ENCODE measurements at places on chromosomes 11 and 22.

DNA sequence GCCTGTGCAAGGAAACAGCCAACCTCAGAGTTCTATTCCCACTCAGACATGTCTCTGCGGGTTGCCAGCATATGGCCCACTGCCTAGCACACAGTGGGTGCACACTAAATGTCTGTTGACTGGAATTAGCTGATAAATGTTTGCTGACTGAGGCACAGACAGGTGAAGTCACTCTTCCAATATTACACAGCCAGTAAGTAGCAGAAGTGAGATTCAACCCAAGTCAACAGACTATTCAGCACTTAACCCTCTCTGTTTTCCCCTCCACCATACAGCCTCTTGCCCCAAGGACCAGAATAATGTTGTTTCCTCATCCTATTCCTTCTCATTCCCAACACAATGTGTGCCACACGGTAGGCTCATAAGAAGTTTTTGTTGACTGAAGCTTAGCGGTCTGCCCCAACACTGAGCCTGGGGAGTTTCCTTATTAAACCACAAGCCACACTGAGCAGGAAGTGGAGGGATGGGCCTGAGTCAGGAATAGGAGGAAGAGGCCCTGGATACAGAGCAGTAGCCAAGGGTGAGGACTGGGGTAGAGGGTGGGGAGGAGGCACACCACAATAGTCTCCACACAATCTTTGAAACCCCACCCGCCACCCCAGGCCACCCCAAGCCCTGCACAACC is 15.7 kb upstream of the IL10RA start:
- DNase-seq = no peak

DNA sequence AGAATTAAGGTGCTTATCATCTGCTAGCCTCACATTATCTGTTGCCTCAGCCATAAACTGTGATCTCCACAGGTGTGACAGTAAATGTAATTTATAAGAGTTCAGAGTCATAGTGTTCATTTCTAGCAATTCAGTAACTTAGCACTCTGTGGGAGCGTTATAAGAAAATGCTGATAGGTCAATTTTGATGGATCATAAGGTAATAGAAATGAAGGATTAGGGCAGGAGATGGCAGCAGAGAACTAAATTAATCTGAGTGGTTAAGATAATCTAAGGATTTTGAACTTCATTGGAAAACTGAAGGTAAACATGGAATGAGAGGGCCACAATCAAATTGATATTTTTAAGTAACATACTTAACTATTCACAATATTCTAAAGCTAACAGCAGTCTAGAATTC is 26.5 kb upstream of the SLC22A9 start:
- DNase-seq = no peak

- peak; percentile 67 for DNase-seq
These were observed 50.2 kb downstream of the LIF start for GRCh38 chr22:30196141-30196879.

- DNase-seq = no peak
These were observed 32.1 kb upstream of the IGSF9B start for GRCh38 chr11:133988686-133989410.

DNA sequence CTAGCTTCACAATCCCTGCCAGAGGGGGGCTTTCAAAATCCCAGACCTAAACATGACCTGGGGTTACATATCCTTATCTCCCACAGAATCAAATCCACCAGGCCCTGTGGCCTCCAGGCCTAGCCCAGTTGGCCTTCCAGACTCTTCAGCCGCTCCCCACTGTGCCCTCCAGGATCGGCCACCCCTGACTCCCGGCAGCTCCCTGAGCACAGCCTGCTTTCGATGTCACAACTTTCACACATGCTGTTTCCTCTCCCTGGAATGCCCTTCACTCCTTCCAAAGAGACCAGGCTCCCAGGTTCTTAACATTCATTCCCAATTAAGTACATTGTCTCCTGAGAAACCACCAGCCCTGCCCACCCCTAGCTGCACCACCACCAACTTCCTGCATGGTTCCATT is 62.7 kb downstream of the CSNK2A3 start:
- no peak for DNase-seq

DNA sequence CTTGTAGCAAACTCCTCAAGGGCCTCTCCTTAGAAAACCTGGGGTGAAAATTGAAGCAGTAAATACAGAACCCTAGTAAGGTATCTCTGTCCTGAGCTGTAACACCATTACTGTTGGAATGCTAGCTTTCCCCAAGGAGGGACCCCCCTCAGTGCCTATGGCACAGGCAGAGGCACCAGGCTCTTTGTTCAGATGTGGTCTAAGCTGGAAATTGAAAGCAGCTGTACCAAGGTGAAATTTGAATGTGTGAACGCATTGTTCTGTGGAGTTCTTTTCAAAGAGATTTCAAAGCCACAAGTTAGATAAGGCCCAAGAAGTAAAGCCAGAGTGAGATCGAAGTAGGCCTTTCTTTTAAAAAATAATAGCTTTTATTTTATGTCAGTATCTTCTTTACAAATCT is 71.9 kb upstream of the HORMAD2 start:
- no peak for DNase-seq

DNA sequence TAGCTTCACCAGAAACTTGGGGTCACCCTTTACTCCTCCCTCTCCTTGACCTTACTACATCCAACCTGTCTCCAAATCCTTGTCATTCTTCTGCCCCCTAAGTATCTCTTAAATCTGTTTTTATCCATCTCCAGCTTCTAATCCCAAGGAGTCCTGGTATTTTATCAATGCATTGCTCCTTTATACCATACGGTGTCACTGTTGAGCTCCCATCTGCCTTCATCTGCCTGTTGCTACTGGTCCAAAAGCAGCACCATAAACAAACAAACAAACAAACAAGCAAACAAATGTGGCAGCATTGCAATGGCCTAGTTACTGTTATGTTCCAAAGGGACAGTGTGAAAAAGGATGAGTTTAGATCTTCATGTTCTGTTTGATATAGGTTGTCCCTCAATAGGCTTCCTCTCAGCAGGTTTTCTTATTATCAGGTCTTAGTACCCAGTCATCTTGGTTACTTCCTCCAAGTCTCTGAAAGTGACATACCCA is 34.2 kb downstream of the DNHD1 start:
- DNase-seq = peak; percentile 10

- no peak for DNase-seq
These were observed 19.6 kb downstream of the POU2AF1 start for GRCh38 chr11:111359223-111360149.

GRCh38 chr11:9716275-9717039 is 52.6 kb downstream of the SWAP70 start:
- no peak for DNase-seq

- DNase-seq = peak; percentile 57
These were observed 121.7 kb downstream of the ZNF280B start for GRCh38 chr22:22386602-22387385.

DNA sequence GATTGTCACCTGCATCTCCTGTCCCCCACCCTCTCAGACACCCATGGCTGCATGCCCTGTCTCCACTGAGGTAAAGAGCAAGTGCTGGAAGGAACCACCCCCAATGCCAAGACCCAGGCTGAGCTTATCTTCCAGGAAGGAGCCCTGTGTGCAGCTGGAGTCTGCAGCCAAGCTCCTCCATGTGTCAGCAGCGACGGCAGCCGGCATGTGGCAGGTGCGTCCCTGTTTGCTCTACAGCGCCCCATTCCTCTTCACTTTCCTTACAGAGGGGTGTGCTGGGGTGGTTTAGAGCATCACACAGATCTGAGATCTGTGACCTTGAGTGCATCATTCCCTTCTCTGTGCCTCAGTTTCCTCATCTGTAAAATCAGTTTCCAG is 7.7 kb upstream of the MN1 start:
- DNase-seq = peak; percentile 21

- DNase-seq = no peak
These were observed 134.6 kb downstream of the PKNOX2 start for GRCh38 chr11:125299061-125299615.

GRCh38 chr11:14425621-14426020 is 66.6 kb upstream of the RRAS2 start:
- DNase-seq = no peak

GRCh38 chr22:28999510-28999909 is 62.1 kb downstream of the C22orf31 start:
- DNase-seq = no peak

GRCh38 chr22:50567721-50568252 is 5.1 kb upstream of the SYCE3 start:
- no peak for DNase-seq

DNA sequence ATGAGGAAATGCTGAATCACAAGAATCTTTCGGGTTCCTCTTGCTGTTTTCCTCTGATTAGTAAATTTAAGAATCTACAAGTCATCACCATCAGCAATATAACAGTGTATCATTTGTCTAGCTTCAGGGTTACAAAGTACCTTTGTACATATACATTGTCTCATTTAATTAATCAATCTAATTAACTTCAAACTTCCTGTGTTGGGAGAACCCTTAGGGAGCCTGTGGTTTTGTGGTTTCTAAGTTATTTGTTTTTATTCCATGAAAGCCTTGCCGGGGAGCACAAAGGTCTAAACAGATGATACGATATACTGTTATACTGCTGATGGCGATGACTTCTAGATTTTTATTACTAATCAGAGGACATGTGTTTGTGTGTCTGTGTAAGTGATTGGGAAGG is 41.0 kb downstream of the TIMP3 start:
- no peak for DNase-seq

- no peak for DNase-seq
These were observed 26.4 kb downstream of the ADAMTS15 start for GRCh38 chr11:130474637-130475400.

- DNase-seq = no peak
These were observed 5.9 kb downstream of the NCAM1 start for GRCh38 chr11:112967082-112967481.

DNA sequence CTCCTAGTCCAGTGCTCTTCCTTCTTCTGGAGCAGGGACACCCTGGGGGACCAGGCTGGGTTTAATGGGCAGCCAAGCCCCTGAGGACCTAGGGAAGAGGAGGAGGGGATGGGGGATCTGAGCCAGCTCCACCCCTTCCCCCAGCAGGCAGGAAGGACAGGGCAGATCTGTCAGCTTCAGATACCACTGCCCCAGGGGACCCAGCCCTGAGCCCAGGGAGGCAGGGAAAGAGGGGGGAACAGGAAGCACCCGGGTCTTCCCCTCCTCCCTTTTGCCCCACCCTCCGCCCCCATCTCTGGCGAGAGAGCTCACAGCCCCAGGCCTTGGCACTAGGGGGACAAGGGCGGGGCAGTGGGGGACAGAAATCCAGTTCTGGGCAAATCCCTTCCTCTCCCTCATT is 11.7 kb upstream of the SOX10 start:
- no peak for DNase-seq

- DNase-seq = no peak
These were observed 391.4 kb upstream of the CADM1 start for GRCh38 chr11:115895594-115895993.

- DNase-seq = no peak
These were observed 187.9 kb downstream of the ETS1 start for GRCh38 chr11:128399251-128400121.

GRCh38 chr11:120203626-120204025 is 7.2 kb upstream of the OAF start:
- DNase-seq = no peak

GRCh38 chr22:46116491-46116958 is 33.8 kb upstream of the PPARA start:
- DNase-seq = no peak

DNA sequence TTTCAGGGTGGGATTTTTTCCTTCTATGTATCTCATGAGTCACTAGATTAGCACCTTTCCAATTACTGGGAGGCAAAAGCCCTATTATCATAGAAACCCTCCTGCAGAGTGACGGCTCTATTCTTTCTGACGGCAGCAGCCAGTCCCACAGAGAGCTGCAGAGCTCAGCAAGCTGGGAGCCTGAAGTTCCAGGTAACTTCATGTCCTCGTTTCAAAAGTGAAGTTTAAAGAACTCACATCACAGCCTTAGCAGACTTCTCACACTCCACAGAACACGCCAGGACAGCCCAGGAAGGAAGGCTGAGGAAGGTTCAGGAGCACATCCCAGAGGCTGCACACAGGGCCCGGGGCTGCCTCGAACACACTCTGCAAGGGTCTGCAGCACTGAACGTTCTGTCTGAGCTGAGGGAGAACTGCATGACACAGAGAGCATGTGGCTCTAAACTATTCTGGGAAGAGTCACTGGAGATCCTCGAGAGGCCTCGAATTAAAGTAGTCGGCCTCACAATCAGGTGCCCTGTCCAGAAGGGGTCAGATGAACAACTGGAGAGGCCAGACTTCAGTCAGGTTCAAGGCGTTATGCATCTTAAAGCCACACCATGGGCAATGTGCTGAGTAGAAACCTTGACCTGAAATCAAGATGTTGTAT is 104.2 kb upstream of the DRD2 start:
- no peak for DNase-seq

GRCh38 chr22:48955351-48956311 is 872.0 kb downstream of the BRD1 start:
- DNase-seq = no peak

DNA sequence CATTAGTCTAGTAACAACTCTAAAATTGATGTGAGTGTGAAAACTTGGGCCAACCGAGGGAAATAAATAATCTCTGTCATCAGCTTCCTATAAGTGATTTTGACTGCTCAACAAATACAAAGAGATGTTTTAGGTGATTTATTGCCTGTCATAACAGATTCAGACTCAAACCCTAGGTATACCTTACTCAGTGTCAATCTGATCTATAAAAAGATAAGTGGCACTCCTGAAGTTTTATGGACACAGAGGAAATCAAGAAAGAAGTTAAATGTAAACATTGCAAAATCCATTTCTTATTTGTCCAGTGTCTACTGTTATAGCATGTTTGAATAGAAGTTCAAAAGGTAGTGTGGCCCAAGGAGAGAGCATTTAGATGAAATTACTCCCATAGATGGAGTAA is 30.4 kb upstream of the TYR start:
- no peak for DNase-seq

DNA sequence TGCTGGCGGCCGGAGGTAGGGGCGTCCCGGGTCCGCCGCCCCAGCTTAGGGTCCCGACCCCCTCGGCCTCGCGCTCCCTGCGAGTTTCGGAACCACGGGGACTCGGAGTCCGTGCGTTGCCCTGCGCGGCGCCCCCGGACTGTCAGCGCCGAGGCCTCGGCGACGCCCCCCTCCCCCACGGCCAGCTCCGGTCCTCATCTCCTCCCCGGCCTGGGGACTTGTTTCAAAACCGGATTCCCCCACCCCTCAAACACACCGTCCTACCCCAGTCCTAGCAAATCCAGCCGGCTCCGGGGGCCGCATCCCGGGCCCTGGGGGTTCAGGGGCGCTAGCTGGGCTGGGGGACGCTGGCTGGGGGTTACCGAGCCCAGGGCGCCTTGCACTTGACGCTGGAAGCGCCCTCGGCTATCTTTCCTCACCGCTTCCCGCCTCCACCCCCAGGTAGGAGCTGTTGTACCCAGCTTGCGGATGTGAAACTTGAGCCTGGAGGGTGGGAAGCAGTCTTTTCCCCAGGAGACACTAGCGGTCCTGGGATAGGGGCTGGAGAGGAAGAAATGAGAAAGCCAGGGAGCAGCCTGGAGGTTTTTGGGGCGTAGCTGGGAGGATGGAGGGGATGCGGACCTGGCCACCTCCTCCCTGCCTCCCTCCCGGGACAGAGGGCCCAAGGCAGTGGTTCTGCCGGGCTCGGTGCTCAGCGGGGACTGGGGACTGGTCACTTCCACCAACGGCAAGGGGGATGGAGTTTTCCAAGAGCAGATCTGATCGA is 550 bp downstream of the FBLN1 start:
- DNase-seq = no peak

Measured in NCI-H1092 (cell line).